ENCODE measurements at places on chromosomes 11 and 22.

DNA sequence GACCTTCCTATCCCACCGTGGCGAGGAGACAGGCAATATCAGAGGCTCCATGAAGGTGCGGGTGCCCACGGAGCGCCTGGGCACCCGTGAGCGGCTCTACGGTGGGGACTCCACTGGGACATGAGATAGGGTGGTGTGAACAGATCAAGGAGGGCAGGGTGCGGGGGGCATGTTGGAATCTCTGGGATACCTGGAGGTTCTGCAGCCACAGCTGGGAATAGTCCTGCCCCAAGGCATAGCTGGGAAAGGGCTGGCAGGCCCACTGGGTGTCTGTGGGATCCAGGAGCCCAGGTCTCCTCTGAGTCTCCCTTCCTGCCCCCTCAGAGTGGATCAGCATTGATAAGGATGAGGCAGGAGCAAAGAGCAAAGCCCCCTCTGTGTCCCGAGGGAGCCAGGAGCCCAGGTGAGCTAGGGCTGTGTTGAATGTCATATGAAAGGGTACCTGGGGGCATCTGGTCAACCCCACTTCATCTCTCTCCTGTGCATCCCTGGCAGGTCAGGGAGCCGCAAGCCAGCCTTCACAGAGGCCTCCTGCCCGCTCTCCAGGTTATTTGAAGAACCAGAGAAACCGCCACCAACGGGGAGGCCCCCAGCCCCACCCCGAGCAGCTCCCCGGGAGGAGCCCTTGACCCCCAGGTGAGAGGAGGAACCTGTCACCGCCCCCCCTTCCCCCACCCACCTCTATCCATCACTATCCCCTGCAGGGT, 8.5 kb downstream of the PHOX2A start:
- DNase-seq, result no peak

- DNase-seq, result no peak
Observed at GRCh38 chr22:32533265-32534111, 58.9 kb downstream of the FBXO7 start.

DNA sequence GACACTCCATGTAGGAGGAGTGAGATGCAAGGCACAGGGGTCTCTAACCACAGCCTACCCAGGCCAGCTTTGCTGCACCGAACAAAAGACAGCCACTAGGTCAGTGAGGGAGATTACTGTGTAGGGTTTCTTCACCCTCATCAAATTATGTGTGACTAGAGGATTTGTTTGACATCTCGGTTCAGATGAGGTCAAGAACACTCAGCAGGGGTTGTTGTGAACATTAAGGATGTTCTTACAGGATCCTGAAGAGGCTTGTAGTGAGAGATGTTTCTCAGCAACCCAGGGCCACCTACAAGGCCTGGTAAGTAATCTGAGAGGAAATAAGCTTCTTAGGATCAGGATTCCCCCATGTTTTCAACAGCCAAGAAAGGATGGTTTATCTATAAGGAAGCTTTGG, 202.1 kb downstream of the NXPE2 start:
- DNase-seq, result no peak

- DNase-seq, result no peak
Observed at GRCh38 chr11:129611661-129612446, 203.8 kb upstream of the TMEM45B start.

DNA sequence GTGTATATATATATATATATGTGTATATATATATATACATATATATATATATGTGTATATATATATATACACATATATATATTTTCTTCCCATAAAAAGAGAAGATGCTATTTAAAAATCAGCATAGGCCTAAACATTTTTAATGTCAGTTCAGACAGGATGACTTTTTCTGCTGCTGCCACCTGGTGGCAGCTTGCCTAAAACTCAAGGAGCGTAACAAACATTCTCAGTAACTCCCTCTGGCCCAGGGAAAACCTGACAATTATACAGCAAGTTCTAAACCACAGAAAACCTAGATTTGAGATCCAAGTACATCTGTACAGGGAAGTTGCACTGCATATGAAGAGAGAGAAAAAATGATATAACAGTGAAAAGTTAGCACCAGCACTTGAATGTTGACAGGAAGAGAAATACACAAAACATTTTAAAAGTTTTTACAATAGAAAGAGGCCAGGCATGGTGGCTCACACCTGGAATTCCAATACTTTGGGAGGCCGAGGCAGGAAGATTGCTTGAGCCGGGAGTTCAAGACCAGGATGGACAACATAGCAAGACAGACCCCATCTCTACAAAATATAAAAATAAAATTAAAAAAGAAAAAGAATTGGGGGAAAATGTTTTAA, 16.6 kb downstream of the OR8A1 start:
- DNase-seq, result peak; percentile 32

DNA sequence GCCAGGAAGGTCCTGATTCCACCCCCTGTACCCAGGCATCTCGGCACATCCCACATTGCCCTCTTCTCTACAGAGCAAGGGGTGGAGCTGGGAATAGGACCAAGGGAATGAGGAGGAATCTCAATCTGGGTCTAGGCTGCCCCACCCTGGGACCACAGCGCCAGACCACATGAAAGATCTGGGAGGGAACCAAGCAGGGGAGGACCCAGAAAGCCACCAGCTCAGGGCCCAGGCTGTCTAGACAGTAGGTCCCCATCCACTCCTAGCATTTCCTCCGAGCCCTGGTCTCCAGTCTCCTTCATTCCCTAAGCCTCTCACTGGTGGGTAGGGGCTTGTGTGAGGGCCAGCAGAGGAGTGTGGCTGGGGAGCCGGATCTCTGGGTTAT, 11.6 kb downstream of the PHLDB1 start:
- peak; percentile 78 for DNase-seq

GRCh38 chr11:36509201-36509639, 852 bp downstream of the TRAF6 start:
- no peak for DNase-seq

DNA sequence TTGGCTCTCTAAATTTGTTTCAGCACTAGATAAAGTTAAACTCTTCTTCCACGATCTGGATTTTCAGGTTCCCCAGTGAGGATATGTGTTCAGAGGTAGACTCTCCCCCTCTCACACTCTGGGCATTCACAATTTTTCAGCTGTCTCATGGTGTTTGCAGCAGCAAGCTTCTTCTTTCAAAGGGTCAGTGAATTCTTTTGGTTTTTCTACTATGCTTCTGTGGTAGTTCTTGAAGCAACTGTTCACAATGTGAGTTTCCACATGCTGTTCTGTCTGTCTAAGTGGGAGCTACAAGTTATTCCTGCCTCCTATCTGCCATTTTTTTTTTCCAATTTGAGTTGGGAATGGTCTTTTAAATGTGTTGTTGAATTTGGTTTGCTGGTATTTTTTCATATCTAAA, 25.4 kb downstream of the CNTF start:
- no peak for DNase-seq

DNA sequence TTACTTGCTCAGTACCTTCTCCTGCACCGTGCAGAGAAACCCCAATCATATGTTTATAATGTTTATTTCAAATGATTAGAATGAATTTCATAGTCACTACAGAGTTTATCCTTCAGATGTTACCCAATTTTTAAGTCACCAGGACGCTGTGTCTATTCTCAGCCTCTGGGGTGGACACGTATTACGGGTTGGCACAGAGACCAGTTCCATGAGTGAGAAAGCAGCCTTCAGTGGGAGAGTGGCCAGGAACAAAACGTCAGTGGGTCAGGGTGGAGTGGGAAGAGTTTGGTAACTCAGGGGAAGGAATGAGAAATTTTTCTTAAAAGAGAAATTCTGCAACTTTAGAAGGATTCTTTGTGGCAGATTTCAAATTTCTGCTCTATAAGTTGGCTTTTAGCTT, 77.1 kb upstream of the MTMR2 start:
- peak; percentile 61 for DNase-seq

DNA sequence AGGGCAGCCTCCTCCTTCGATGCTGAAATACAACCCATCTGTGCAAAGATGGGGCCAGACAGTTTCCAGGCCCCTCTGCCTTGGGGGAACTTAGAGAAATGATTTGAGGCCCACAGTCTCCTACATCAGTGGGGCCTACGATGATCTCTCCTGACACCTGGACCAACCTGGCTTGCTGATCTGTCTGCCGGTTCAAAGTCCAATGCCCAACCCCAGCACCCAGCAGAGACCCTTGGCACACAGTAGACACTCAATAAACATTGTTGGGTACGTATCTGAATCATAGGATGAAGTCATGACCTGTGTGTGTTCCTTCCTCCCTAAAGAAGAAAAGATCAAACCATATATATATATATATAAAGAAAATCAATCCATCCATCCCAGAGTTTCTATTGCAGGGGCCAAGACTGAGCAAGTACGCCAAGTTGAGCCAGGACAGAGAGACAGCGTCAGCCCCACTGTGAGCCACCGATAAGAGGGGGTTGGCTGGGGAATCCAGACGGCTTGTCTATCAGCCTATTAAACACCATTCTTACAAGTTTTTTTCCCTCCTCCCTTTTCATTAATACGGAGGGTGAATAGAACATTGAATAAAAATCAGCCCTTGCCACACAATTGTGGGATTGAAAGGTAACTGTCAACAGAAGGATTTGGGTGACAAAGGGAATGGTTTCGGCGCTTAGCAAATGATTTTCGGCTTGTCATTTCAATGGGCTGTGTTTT, 244.1 kb downstream of the MN1 start:
- no peak for DNase-seq

GRCh38 chr11:43983221-43983810, 40.9 kb downstream of the C11orf96 start:
- DNase-seq, result no peak

GRCh38 chr11:313304-313786, 495 bp upstream of the IFITM1 start:
- no peak for DNase-seq

DNA sequence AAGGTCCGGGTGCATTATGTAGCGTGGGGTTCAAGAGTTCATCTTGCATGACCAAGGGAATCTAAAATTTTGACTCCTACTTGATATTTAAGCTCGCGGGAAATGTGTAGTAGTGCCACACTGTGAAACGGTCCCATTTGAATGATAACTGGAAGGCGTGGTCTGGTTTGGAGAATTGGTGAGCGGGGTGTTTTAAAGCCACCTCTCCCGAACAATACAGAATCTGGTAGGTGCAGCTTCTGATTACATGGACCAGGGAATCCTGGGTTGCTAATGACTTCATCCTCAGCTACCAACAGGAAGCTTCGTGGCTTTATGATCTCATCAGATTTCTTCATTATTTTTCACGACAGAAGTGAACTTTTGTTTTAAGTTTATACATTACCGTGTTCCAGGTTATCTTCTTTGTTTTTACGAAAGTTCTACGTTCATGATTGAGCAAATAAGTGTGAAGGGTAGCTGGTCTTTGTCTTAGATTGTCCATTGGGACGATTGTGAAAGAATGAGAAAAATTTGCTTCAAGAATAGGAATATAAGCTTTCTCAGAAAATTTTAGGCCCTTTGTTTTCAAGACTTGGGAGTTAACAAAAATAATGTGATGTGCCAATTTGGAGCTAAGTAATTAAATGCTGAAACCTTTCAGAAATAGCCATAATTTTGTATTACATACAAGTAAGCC, 1.7 kb downstream of the QSER1 start:
- DNase-seq, result peak; percentile 49

- peak; percentile 17 for DNase-seq
Observed at GRCh38 chr11:19954899-19955298, 205.4 kb downstream of the DBX1 start.

GRCh38 chr11:41309716-41310115, 149.7 kb downstream of the LRRC4C start:
- DNase-seq, result no peak

GRCh38 chr22:25744694-25745093, 2.7 kb downstream of the MYO18B start:
- no peak for DNase-seq

DNA sequence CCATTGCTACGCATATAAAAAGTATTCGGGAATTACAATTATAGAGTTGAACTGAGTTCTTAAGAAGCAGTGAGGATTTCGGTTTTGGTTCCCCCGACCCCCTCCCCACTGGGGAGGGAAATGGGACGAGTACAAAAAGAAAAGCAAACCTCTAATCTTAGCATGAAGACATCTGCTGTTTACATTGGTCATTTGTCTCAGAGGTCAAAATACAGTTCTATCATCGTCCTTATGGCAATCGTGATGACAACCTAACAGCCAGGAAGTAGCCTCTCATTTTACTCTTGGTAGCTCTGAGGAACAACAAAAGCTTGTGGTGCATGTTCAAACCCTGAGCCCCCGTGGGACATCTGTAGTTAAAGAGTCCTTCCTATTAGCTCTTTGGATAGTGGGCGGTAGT, 3.2 kb upstream of the PRSS23 start:
- no peak for DNase-seq

- no peak for DNase-seq
Observed at GRCh38 chr11:106233191-106233590, 155.7 kb downstream of the AASDHPPT start.

DNA sequence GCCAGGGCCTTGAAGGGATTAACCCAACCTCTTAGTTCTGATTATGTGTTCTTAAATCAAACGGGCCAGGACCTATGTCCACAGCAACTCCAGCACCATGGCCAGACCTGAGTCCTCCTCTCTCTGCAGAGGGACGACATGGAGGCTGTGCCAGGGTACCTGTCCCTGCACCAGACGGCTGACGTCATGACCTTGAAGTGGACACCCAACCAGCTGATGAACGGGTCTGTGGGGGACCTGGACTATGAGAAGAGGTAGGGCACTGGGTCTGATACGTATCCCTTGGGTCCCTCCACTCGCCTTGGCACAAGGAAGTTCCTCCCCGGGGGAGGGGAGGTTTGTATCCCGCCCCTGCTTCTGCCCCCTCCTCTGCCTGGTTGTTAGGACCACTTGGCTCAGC, 53.6 kb downstream of the SGSM1 start:
- DNase-seq, result no peak

- DNase-seq, result no peak
Observed at GRCh38 chr11:36356201-36356600, 60.1 kb downstream of the PRR5L start.

GRCh38 chr11:64810891-64811272, 531 bp upstream of the MEN1 start:
- peak; percentile 10 for DNase-seq

DNA sequence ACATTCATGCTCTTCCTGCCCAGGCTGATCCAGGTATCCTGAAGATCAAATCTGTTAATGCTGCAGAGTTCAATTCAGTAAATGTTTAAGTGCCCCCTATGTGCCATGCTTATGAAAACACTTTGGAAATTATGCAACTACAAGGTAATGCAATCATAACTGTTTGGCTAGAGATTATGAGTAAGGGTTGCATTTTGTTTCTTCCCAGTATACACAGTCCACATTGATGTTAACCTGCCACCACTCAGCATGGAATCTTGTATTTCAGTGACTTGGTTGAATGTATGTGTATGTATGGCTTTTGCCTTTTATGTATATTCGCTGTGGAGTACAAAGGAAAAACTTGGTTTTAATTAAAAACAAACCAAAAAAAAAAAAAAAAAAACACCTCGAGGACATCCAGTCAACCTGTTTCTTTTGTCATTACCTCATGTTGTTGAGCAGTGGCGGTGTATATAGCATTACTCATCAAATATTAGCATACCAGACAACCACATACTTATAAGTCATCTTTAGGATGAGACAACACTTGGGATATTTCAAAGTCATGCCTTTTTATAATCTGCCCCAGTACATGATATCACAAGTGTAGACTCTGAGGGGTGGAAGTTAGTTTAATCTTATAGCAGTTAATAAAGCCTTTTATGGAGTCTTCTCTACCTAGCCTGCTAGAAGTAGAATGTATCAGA, 86.1 kb upstream of the HORMAD2 start:
- DNase-seq, result no peak
